ENCODE measurements at places on chromosomes 1 and 21. TPM values are rescaled to one million over a fixed set of nuclear protein-coding genes. Genes with fewer than 3 reads are reported as not detected.
A peak's percentile ranks its signal among the peaks of the same experiment; 100 is the strongest.

Gene VWA5B1
- total RNA-seq = 2.3 TPM

Gene CDC7
- 36.4 TPM for total RNA-seq

Gene ADCY10
- not detected for total RNA-seq

Gene SAMSN1
- total RNA-seq = 3.0 TPM

GRCh38 chr1:53258216-53258615 lies 19.9 kb upstream of the MAGOH start:
- no peaks in the 10 kb centered on the region for H3K4me1 ChIP-seq
- no peak overlapping the region for H3K4me3 ChIP-seq
- no peak overlapping the region for H3K27ac ChIP-seq
- no peak for DNase-seq
- H3K27me3 ChIP-seq = no peaks in the 10 kb centered on the region
- peaks cover 95% of the 10 kb centered on the region for H3K36me3 ChIP-seq

DNA sequence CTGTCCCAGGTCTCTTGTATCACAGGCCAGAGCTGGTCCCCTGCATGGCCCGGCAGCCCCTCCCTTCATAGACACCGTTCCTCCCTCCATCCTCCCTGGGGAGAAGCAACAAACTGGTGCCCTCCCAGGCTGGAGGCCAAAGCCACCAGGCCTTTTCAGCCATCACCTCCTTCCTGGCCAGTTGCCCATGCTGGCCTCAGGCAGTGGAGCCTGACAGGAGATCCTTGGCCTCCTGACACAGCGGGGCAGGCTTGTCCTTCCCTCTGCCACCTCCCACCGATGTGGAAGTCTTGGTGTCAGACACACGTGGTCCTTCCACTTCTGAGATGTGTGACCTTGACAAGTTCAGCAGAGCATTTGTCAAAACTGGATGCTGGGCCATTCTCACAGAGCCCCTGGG lies 206.0 kb downstream of the HIVEP3 start:
- H3K27ac ChIP-seq = no peak overlapping the region
- no peaks in the 10 kb centered on the region for H3K27me3 ChIP-seq
- no peak for DNase-seq
- no peaks in the 10 kb centered on the region for H3K36me3 ChIP-seq
- H3K4me1 ChIP-seq = no peaks in the 10 kb centered on the region
- no peak overlapping the region for H3K4me3 ChIP-seq

GRCh38 chr1:204465546-204466415 lies 28.8 kb downstream of the PIK3C2B start:
- no peaks in the 10 kb centered on the region for H3K27me3 ChIP-seq
- no peak overlapping the region for H3K27ac ChIP-seq
- H3K4me1 ChIP-seq = peaks cover 5% of the 10 kb centered on the region
- H3K36me3 ChIP-seq = no peaks in the 10 kb centered on the region

DNA sequence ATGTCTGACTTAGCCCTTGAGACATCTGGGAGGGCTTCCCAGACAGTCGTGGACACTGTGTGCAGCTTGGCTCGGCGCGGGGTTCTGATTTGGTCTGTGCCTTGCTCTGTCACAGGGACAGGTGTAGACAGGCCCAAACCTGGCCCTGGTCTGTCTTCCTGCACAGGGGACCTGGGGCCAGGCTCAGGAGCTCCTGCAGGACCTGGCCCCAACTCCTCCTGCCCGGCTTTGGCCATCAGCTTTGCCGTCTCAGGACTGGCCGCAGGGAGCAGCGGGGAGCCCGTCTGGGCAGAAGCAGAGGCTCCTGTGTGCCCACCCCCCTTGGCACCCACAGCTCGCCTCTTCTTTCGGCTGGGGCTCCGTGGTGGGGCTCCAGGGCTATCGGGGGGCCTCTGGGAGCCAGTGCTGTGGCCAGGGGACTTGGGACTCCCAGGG lies 1.7 kb downstream of the PERM1 start:
- H3K4me1 ChIP-seq = no peaks in the 10 kb centered on the region
- no peak for DNase-seq
- no peak overlapping the region for H3K27ac ChIP-seq
- no peaks in the 10 kb centered on the region for H3K36me3 ChIP-seq

DNA sequence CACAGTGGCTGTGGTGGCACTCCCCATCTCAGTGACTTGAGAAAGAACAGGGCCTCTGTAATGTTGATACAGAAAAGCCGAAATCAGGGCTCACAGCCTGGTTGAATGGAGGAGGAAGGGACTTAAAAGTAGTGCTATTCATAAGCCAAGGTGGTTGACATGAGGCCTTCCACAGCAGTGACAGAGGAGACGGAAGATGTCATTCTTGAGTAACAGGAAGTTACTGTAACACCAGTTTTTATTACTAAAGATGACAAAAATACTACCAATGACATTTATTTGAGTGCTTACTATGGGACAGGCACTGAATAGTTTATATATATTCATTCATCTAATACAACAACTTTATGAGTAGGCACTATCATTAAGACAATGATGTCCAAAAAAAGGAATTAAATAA lies 52.8 kb upstream of the GNG12 start:
- no peak for DNase-seq
- H3K36me3 ChIP-seq = no peaks in the 10 kb centered on the region
- no peak overlapping the region for H3K27ac ChIP-seq
- no peaks in the 10 kb centered on the region for H3K27me3 ChIP-seq
- H3K4me3 ChIP-seq = no peak overlapping the region

GRCh38 chr1:213256438-213257087 lies 205.5 kb downstream of the RPS6KC1 start:
- DNase-seq = no peak
- H3K27me3 ChIP-seq = no peaks in the 10 kb centered on the region
- no peak overlapping the region for H3K4me3 ChIP-seq
- no peak overlapping the region for H3K27ac ChIP-seq
- H3K4me1 ChIP-seq = peaks cover 3% of the 10 kb centered on the region
- no peaks in the 10 kb centered on the region for H3K36me3 ChIP-seq

DNA sequence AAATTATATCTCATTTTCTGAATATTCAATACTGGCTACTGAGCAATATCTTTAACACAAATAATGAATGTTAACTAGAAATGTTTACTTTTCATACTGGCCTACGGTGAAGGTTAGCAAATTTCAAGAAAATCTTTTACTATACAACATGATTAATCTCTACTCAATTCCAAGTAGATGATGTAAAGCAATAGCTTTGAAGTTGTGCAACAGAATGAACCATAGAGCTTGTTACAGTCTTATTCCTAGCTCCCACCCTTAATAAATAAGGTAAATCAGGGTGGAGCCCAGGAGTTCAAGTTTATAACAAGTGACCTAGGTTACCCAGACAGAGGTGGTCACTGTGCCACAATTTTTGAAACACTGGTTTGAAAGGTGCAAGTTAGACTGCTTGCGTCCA lies 1678.1 kb downstream of the KCNT2 start:
- no peaks in the 10 kb centered on the region for H3K4me1 ChIP-seq
- H3K4me3 ChIP-seq = no peak overlapping the region
- H3K27me3 ChIP-seq = no peaks in the 10 kb centered on the region
- no peak for DNase-seq

GRCh38 chr1:243841507-243841906 lies 8.5 kb downstream of the AKT3 start:
- H3K36me3 ChIP-seq = no peaks in the 10 kb centered on the region
- DNase-seq = no peak
- no peaks in the 10 kb centered on the region for H3K4me1 ChIP-seq
- H3K27ac ChIP-seq = no peak overlapping the region
- H3K4me3 ChIP-seq = no peak overlapping the region
- no peaks in the 10 kb centered on the region for H3K27me3 ChIP-seq

GRCh38 chr1:173744651-173745050 lies 29.9 kb downstream of the KLHL20 start:
- no peaks in the 10 kb centered on the region for H3K36me3 ChIP-seq
- H3K27ac ChIP-seq = no peak overlapping the region
- no peak for DNase-seq

- H3K27ac ChIP-seq = no peak overlapping the region
- peaks cover 5% of the 10 kb centered on the region for H3K4me1 ChIP-seq
- H3K27me3 ChIP-seq = no peaks in the 10 kb centered on the region
- H3K36me3 ChIP-seq = no peaks in the 10 kb centered on the region
- no peak for DNase-seq
Observed at GRCh38 chr1:207054491-207054890, 1.4 kb downstream of the PFKFB2 start.

GRCh38 chr1:44808938-44809917 lies 905 bp downstream of the BTBD19 start:
- no peaks in the 10 kb centered on the region for H3K27me3 ChIP-seq
- H3K27ac ChIP-seq = peak overlapping the region; percentile 58
- H3K4me1 ChIP-seq = peaks cover 10% of the 10 kb centered on the region
- H3K4me3 ChIP-seq = no peak overlapping the region
- no peaks in the 10 kb centered on the region for H3K36me3 ChIP-seq
- DNase-seq = no peak

DNA sequence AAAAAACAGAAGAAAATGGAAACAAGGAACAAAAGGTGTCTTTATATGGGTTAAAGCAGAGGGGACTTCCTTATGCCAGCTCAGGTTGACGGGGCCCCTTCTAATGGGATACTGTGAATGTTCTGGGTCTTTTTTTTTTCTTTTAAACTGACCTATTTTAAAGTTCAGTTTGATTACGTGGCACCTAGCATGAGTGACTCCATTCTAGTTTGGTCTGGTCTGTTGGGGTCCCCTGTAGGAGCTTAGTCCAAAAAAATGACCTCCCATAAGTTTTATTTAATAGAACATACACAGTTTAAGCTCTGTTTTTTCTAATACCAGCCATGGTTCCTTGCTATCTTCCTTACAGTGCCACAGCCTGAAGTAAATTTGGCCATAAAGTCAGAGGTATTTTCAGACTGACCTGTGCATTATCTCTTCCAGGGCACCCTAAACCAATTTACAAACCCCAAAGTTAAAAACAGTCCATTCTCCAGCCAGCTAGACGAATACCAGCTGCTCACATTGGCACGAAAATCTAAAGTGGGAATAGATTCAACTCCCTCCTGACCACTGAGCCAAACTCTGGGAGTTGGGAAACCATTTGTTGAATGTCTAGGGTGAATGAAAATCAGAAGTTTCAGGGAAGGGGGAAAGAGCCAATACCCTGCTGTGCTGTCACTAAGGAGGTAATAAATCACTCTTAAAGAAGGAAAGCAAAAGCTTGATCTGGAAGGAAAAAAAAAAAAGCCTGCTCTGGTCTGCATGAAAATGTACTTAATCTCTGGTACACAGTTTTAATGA lies 42.4 kb downstream of the AKNAD1 start:
- no peak overlapping the region for H3K4me3 ChIP-seq
- H3K4me1 ChIP-seq = peaks cover 3% of the 10 kb centered on the region
- no peak for DNase-seq
- no peaks in the 10 kb centered on the region for H3K27me3 ChIP-seq
- no peaks in the 10 kb centered on the region for H3K36me3 ChIP-seq
- no peak overlapping the region for H3K27ac ChIP-seq

- H3K36me3 ChIP-seq = no peaks in the 10 kb centered on the region
- no peak overlapping the region for H3K4me3 ChIP-seq
- H3K4me1 ChIP-seq = no peaks in the 10 kb centered on the region
Observed at GRCh38 chr1:18977428-18977827, 21.0 kb upstream of the IFFO2 start.

- DNase-seq = no peak
- H3K4me1 ChIP-seq = peaks cover 8% of the 10 kb centered on the region
- H3K27me3 ChIP-seq = no peaks in the 10 kb centered on the region
- H3K27ac ChIP-seq = no peak overlapping the region
Observed at GRCh38 chr1:176542352-176542751, 79.4 kb downstream of the PAPPA2 start.

DNA sequence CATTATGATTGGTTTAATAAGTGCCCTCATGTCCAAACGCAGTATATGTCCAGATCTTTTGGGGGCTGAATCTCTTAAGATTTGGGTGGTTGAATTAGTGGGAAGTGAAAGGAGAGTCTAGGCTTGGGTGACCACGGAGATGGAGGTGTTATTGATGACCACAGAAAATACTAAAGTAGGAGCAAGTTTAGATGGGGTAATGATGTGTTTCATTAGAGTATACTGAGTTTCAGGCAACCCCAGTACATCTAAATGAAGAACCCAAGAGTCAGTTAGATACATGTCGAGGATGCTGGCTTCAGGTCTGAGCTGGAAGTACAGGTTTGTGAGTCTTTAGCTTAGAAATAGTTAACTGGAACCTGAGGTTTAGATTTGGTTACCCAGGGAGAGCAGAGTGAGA lies 6.5 kb upstream of the ZZZ3 start:
- H3K4me1 ChIP-seq = no peaks in the 10 kb centered on the region
- no peak overlapping the region for H3K27ac ChIP-seq
- no peak for DNase-seq
- no peaks in the 10 kb centered on the region for H3K27me3 ChIP-seq

DNA sequence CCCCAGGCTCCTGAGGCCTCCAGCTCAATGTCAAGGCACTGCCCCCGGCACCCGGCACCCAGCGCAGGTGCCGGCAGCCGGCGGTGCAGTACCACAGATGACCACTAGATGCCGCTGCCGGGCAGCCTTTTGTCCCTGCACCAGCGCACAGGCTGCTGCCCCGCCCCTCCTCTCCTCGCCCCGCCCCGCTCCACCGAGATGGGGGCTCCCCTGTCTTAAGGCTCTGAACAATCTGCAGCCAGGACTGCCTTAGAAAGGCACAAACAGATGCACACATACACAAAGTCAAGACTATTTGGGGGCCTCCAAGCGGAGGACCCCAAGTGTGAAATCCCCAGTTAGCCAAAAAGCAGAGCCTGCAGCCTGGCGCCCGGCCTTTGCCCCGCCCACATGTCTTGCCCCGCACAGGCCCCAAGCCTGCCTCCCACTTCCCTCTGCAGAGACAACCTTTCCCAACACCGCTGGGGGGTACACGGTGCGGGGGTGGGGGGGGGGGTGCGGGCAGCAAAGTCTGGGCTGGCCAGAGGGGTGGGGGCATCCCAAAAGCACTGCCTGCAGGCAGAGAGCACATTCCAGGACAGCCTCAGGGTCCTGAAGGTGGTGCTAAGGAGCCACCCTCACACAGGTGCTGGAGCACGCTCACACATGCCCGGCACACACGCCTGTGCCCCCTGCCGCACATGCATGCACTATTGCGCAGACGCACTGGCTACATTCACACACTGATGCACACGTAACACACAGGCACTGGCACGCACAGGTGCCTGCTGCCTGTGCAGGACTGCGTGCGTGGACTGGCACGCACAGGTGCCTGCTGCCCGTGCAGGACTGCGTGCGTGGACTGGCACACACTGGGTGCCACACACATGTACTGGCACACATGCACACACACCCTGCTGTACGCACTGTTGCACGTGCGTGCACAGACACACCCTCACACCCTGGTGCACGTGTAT lies 37.1 kb downstream of the ARHGEF16 start:
- H3K27me3 ChIP-seq = no peaks in the 10 kb centered on the region
- H3K36me3 ChIP-seq = no peaks in the 10 kb centered on the region
- no peak overlapping the region for H3K27ac ChIP-seq
- no peaks in the 10 kb centered on the region for H3K4me1 ChIP-seq
- peak overlapping the region; percentile 53 for H3K4me3 ChIP-seq
- peak; percentile 44 for DNase-seq

GRCh38 chr1:175875556-175875955 lies 132.2 kb upstream of the TNR start:
- H3K4me1 ChIP-seq = no peaks in the 10 kb centered on the region
- no peak overlapping the region for H3K27ac ChIP-seq
- no peaks in the 10 kb centered on the region for H3K36me3 ChIP-seq

GRCh38 chr1:212678456-212679410 lies 20.9 kb downstream of the BATF3 start:
- H3K4me1 ChIP-seq = no peaks in the 10 kb centered on the region
- no peak for DNase-seq
- H3K27ac ChIP-seq = no peak overlapping the region
- H3K27me3 ChIP-seq = no peaks in the 10 kb centered on the region

Measured in H1 (cell line).